ENCODE measurements at places on chromosomes 12 and 14.

DNA sequence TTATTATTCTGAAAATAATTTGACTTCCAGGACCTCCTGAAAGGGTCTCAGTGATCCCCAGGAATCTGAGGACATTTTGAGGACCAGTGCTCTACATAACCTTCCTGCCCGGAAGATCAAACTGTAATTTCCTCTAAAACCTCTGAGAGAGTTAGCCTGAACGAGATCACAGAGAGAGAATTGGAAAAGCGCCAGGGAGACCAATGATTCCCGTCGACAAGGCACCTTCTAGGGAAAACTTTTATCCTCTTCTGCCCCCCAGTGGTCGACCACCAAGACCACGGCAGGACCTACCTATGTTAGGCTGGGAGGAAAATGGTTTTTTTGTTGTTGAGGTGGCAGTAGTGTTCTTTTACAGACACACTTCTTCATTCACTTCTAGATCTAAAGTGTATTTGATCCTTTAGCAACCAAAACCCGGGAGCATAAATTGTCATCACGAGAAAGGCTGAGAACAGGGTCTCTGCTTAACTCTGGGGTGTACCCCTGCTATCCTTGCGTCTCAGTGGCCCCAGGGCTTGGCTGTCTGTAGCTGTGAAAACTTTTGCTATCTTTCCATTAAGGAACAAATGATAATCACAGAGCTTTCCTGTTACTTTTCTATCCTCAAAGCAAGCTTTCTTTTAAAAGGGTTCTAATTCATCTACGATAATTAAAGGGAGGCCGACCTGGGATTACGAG is 62.9 kb upstream of the NID2 start:
- peak; percentile 38 for DNase-seq

DNA sequence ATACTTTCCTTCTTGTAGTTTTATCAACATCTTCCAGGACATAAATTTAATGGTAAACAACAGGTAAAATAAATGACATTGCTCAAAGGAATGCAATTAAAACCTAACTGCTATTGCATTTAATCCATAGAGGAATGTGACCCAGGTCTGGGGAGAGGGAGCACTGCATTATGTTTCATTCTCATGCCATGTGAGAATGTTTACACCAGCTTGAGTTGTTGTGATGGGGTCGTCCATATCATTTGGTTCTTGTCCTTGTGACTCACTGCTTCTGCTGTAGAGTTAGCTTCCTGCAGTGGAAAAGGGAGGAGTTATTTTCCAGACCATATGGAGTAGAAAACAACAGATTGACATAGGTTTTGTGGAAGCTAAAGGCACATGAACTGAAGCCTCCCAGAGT is 129.3 kb upstream of the PMCH start:
- no peak for DNase-seq

DNA sequence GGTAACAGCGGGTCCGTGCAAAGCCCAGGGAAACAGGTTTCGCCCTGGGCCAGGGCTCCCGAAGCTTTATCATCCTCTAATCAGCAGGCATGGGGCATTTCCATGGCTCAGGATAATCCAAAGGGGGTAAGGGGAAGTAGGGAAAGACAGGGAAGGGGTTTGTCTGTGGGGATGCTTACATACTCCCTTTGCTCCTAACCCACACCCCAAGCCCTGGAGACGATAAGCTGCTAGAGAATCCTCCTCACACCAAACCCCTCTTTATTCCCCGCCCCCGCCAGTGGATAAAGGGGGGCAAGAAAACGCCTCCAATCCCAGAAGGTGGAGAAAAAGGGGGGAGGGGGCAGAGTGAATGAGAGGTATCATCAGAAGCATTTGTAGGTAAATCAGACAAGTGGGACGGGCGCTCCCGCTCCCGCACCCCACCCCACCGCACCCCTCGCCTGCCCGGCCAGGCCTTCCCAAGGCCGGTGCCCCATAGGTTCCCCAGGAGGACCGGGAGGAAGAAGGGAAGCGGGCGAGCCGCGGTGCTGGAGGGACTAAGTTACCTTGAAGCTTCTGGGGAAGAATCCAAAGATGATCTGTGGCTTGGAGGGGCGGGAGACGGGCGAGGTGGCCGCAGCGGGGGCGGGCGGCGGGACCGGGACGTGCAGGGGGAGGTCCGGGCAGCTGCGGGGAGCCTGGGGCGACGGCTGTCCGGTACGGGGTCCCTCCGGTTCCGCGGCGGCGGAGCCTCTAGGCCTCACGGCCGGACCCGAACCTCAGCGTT is 762 bp downstream of the PPP2R5E start:
- DNase-seq, result peak; percentile 0

- DNase-seq, result peak; percentile 30
Observed at GRCh38 chr12:7439579-7440505, 4.1 kb downstream of the CD163L1 start.

- no peak for DNase-seq
Observed at GRCh38 chr12:6044082-6044481, 80.4 kb downstream of the VWF start.

GRCh38 chr14:29982171-29982570 is 54.5 kb upstream of the PRKD1 start:
- DNase-seq, result no peak

GRCh38 chr12:29167988-29168387 is 18.9 kb downstream of the FAR2 start:
- no peak for DNase-seq

- no peak for DNase-seq
Observed at GRCh38 chr14:39351708-39352107, 80.5 kb downstream of the FBXO33 start.

DNA sequence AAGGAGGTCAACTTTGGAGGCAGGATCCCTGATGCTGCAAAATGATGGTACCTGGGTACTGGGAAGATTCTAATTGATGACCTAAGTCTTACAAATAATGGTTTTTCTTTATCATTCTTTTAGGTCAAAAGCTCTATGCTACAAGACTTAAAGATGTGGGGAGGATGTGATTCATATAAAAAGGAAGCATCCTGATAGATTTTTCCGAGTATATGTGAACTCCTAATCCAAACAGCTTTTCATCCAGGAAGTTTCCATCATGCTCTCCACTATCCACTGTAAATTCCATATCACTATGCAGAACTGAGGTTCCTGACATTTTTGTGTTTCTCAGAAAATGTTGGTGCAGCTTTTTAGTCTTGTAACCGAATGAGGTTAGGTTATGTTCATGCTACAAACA is 293.2 kb downstream of the PAWR start:
- no peak for DNase-seq

GRCh38 chr12:16323638-16324037 is 23.8 kb upstream of the MGST1 start:
- DNase-seq, result no peak

DNA sequence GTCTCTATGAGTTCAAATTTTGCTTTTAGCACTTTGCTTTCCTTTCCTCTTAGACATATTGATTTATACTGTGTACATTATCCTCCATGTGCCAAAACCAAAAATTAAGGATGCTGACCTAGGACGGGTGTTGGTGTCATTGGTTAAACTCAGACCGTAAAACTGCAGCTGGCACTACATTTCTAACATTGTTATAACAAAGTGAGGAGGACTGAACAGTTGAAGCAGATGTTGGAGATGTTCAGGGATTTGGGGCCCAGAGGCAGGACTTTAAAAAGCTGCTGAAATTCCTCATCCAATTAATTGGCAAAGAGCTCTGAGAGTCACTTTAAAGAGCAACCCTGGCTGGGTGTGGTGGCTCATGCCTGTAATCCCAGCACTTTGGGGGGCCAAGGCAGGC is 72.4 kb downstream of the TMTC1 start:
- no peak for DNase-seq

- DNase-seq, result no peak
Observed at GRCh38 chr14:99132821-99133635, 139.0 kb downstream of the BCL11B start.

DNA sequence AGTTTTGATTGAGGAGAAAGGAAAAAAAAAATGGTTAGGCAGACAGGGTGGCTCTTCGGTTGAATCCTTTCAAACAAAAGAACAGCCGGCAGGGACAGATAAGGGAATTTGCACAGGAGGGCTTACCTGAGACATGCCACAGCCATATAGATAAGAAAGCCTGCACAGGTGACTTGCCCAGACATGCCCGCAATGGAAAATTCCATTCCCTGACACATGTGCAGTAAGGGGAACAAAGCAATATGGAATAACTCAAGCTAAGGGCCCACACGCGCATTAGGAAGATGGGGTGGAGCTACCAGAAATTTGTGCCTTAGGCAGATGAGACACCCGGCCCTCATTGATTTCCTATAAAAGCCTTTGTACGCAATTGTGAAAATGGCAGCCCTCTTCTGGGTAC is 86.7 kb downstream of the TMEM260 start:
- no peak for DNase-seq

DNA sequence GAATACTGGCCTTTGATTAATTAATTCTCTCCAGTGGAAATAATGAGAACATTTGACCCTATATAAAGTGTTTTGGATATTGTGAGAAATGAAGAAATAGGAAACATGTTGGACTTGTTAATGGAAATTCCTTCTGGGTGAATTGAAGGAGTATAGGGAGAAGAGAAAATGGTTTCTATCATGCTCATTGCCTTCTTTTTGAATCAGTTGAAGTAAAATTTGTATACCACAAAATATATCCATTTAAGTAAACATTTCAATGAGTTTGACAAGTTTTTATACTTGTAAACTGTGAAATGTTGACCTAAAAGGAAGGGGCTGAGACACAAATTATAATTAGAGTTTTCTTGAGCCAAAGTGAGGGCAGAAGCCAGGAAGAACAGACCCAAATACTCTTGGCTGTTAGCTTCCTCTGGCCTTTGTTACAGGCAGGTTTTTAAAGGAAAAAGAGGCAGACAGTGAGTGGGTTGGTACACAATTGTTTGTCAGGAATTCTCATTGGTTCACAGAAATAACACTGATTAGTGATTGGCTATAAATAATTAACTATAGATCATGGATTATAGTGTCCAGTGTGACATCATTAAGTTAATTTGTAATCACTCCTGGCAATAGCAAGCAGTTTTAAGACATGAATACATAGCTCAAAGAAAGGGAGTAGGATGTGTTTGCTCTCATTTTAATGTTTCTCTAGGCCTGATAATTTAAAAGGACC is 826 bp downstream of the ZNF705A start:
- no peak for DNase-seq

DNA sequence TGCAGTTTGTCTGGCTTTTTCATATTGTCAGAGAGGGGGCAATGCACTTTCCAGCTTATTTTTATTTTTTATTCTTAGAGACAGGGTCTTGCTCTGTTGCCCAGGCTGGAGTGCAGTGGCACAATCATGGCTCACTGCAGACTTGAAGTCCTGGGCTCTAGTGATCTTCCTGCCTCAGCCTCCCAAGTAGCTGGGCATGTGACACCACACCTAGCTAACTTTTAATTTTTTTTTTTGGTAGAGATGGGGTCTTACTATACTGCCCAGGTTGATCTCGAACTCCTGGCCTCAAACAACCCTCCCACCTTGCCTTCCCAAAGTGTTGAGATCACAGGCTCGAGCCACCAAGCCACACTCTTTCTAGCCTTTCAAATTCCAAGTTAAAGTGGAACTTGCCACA is 3.9 kb upstream of the A2ML1 start:
- no peak for DNase-seq

DNA sequence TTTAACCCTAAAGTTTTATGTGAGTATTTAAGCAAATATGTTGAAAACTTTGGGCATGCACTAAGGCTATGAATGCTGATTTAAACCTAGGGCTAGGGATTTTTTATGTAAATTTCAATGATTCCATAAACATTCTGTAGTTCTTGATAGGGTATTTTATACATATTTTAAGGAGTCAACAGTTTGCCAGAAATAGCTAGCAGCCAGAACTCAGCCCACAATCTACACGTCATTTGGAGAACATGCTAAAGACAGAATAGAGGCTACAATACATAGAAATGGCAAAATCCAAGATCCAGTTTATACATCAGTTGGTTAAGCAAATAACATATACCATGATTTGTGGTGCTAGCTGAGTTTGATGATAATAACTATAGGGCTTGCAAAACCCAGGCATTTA is 184.7 kb downstream of the TMEM117 start:
- no peak for DNase-seq

GRCh38 chr14:39015360-39015961 is 87.6 kb downstream of the SEC23A start:
- DNase-seq, result peak; percentile 7

- no peak for DNase-seq
Observed at GRCh38 chr12:18207266-18207665, 54.1 kb upstream of the PIK3C2G start.

DNA sequence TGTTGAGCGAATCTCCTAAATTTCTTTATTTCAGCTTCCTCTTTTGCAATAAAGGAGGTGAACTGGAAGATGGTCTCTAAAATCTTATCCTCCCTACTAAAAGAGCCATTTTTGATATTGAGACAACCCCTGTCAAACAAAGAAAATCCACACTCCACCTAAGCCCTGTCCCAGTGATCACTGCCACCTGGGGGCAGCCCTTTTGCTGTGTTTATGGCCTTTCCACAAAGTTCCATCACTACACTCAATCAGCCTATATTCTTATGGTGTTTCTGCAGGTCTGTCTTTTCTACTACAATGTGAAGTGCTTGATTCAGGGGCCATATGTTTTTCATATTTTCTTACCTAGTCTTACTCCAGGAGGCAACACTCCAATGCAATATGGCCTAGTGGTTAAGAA is 163.7 kb downstream of the BMP4 start:
- no peak for DNase-seq

- no peak for DNase-seq
Observed at GRCh38 chr14:56333359-56334292, 215.4 kb downstream of the PELI2 start.

GRCh38 chr12:112046003-112046402 is 32.8 kb downstream of the ERP29 start:
- DNase-seq, result no peak

DNA sequence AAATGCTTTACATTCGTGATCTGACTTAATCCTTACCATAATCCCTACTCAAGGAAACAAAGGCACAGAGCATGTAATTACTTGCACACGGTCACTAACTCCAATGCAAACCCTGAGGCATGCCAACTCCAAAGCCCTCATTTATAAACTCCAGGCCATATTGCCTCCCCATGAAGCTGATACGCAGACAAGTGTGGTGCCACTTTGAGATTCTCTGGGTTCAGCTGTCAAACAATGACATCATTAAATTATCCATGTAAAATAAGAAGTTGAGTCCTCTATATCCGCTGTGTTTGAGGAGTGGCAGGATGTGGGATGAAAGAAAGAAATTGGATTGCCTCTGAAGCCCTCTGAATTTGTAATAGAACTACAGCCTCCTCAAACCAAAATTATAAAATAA is 62.8 kb downstream of the ANO4 start:
- DNase-seq, result no peak

GRCh38 chr12:94380507-94380906 is 79.2 kb downstream of the CEP83 start:
- DNase-seq, result no peak

DNA sequence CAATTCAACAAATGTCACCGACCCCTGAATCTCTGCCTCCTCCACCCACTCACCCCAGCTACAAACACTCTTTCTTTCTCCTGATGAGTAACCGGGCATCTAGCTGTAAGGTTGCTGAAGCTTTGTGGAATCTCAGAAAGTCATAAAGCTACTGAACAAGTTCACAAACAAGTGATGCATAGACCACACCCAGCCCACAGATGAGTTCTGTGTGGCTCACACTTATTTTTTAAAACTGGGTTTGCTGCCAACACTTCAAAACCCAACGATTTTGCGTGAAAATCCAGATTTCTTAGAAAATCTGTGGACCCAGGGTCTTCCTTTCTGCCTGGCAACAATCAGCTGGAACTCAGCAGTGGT is 96.1 kb downstream of the APAF1 start:
- DNase-seq, result no peak

GRCh38 chr12:57187222-57188089 is 29.1 kb upstream of the NXPH4 start:
- DNase-seq, result no peak

- DNase-seq, result no peak
Observed at GRCh38 chr12:12872139-12872933, 19.0 kb upstream of the GPRC5A start.
